ENCODE measurements at places on chromosomes 4 and X. TPM values are rescaled to one million over a fixed set of nuclear protein-coding genes. Genes with fewer than 3 reads are reported as not detected.

TRIM2 gene
- total RNA-seq = 444 TPM

C4orf33 gene
- total RNA-seq = 14.2 TPM

PDE6B gene
- 28.5 TPM for total RNA-seq

TMPRSS11B gene
- total RNA-seq = not detected

RP2 gene
- 2.5 TPM for total RNA-seq

TMEM128 gene
- 16.8 TPM for total RNA-seq

TMPRSS11A gene
- total RNA-seq = not detected

CSN1S1 gene
- not detected for total RNA-seq

TRMT44 gene
- 35.2 TPM for total RNA-seq

UCP1 gene
- total RNA-seq = not detected

POU4F2 gene
- total RNA-seq = not detected

Data from dorsolateral prefrontal cortex (tissue), 122 donors.